Occipital lobe (tissue), 3 donors: ENCODE measurements at places on chromosomes 1 and 21. TPM values are rescaled to one million over a fixed set of nuclear protein-coding genes. Genes with fewer than 3 reads are reported as not detected.

C1QB gene
- 4.8 TPM for total RNA-seq

CYP4A22 gene
- total RNA-seq: not detected

RNU1-3 gene
- under 0.01 TPM for total RNA-seq

KLHDC9 gene
- 0.78 TPM for total RNA-seq

ZNF697 gene
- 31.8 TPM for total RNA-seq

TMEM52 gene
- 1.1 TPM for total RNA-seq

SH2D1B gene
- not detected for total RNA-seq

HORMAD1 gene
- total RNA-seq: 0.78 TPM

ALDH4A1 gene
- total RNA-seq: 6.4 TPM

AMY1B gene
- total RNA-seq: not detected

KCNJ9 gene
- 14.7 TPM for total RNA-seq

SELP gene
- 0.16 TPM for total RNA-seq

KCNE2 gene
- not detected for total RNA-seq

FCRL5 gene
- total RNA-seq: not detected

SHE gene
- total RNA-seq: 2.0 TPM

C1orf53 gene
- not detected for total RNA-seq

APCS gene
- total RNA-seq: not detected

ASPM gene
- 8.9 TPM for total RNA-seq

TLR5 gene
- 1.7 TPM for total RNA-seq

ADORA3 gene
- total RNA-seq: 3.6 TPM

ACTA1 gene
- total RNA-seq: 1.7 TPM

CCDC18 gene
- 8.6 TPM for total RNA-seq

CYYR1 gene
- 2.3 TPM for total RNA-seq

SOX13 gene
- 0.78 TPM for total RNA-seq

RPS6KA1 gene
- 4.2 TPM for total RNA-seq

SERPINC1 gene
- total RNA-seq: 0.94 TPM

S100B gene
- 6.9 TPM for total RNA-seq

GJA4 gene
- 3.4 TPM for total RNA-seq

SELL gene
- total RNA-seq: 0.47 TPM

PPP1R15B gene
- 43.4 TPM for total RNA-seq

ILDR2 gene
- 14.2 TPM for total RNA-seq

NPPA gene
- total RNA-seq: 0.47 TPM

SDC3 gene
- total RNA-seq: 66.1 TPM

RRP1B gene
- 24.0 TPM for total RNA-seq

PAQR6 gene
- 8.6 TPM for total RNA-seq

STUM gene
- total RNA-seq: 24.3 TPM

TMEM201 gene
- total RNA-seq: 4.7 TPM

KCNK2 gene
- total RNA-seq: 91.9 TPM

SPATA21 gene
- total RNA-seq: not detected

OR2T29 gene
- not detected for total RNA-seq

IL20 gene
- 0.47 TPM for total RNA-seq

TEX38 gene
- total RNA-seq: not detected

PADI4 gene
- not detected for total RNA-seq

S100A14 gene
- total RNA-seq: 0.47 TPM

SH3BGR gene
- total RNA-seq: 3.7 TPM

AMY1C gene
- total RNA-seq: not detected

UQCRH gene
- 219 TPM for total RNA-seq

GPR37L1 gene
- total RNA-seq: 1.1 TPM

UBE2U gene
- total RNA-seq: not detected

FMOD gene
- total RNA-seq: 1.1 TPM

PSMD4 gene
- total RNA-seq: 82.0 TPM

IL10RB gene
- total RNA-seq: 10.3 TPM

RGS13 gene
- total RNA-seq: not detected

FMN2 gene
- total RNA-seq: 61.1 TPM

SLAMF6 gene
- not detected for total RNA-seq

B3GALT2 gene
- total RNA-seq: 160 TPM

PIGM gene
- total RNA-seq: 9.5 TPM

PADI1 gene
- not detected for total RNA-seq
